ENCODE measurements at places on chromosomes 13 and 19.
A peak's percentile ranks its signal among the peaks of the same experiment; 100 is the strongest.

DNA sequence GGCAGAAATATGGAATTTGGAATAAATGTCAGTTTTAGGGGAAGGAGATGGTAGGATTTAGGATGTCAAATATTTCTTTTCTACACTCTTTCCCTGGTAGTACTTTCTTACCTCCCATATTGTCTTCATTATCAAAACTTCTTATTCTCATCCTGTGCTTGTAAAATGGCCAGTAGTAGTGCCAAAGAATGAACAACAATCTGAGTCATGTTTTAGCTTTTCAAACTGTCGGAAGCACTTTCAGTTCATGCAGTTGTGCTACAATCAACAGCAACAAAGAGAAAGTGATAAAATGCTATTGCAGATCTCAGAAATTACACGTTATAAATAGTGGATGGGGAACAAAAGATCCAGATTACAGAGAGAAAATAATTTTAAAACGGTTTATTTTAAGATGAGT, 193.7 kb upstream of the RXFP2 start:
- DNase-seq, result no peak

DNA sequence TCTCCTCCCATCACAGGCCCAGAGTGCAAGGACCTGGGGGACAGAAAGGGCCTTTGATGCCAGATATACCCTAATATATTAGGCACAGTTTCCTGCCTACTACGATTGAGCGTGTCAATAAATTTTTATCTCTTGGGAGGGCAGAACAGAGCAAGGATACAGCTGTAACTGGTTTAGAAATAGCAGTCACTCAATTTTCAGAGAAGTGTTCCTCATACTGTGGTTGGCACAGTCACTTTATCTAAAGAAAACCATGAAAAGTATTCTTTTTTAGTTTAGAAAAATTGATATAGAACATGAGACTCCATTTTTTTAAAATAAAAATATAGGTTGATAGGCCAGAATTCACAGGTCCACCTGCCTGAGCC, 460 bp upstream of the ZNF155 start:
- DNase-seq, result no peak

GRCh38 chr13:21925720-21926119, 254.8 kb downstream of the FGF9 start:
- no peak for DNase-seq

DNA sequence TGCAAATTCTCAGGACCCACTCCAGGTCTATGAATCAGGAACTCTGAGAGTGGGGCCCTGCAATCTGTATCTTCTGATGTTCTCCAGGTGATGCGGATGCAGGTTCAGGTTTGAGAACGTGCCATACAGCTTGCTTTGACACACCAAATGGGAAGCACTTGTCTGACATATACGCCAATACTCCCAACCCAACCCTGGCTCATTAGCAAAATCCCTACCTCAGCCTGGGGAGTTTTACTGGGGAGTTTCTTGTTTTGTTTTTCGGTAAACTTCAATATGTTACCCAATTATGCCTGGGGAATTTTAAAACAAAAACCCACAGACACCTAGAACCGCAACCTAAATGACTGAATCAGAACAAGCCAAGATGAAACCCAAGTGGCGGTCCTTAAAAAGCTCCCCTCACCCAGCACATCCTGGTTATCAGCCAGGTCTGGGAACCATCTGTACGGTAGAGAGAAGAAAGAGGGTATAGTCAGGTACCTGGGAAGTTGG, 41.2 kb downstream of the ABCC4 start:
- no peak for DNase-seq

- no peak for DNase-seq
Observed at GRCh38 chr19:50206191-50206590, 2.8 kb downstream of the MYH14 start.

DNA sequence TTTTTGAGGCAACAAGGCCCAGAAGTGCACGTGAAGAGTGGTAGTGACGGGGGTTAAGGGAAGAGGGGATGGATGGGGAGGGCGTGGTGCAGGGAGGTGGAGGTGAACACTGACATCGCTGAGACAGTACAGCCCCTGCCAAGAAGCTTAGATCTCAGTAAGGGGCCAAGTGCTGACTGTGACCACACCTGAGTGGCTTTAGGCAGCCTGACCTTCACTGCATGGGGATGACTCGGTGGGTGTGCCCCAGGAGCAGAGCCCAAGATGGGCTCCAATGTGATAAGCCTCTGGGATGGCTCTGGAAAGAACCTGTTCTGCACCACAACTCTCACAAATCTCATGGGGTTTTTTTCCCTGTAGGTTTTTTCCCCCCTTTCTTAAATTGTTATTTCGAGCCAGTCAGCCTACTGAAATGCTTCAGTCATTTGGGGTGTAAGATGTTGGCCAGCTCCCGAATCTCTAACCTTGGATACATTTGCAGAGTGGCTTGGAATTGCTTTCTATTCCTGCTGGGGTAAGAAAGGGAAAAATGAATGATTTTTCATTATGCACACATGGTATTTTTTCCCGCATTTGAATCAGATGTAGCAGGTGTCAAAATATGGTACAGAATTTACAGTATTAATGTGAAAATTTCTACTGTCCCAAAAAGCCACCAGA, 165.0 kb downstream of the TM9SF2 start:
- DNase-seq, result no peak

DNA sequence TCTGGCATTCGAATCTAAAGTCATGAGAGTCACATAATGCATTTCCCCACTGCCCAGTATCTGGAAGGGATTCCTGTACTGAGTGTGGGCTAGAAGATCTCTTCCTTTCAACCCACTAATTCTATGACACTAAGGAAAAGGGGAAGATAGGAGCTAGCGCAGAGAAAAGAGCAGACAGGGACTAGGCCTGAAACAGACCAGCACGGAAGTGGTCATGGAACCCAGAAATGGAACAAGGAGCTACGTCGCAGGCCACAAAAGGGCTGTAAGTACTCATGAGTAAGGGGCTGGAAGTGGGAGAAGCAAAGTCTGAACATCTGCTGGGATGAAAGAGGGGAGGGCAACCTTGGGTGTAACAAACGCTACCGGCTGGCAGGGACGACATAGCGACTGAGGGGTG, 8.6 kb downstream of the ABCC4 start:
- DNase-seq, result no peak

- DNase-seq, result no peak
Observed at GRCh38 chr19:48296963-48297734, 27.3 kb downstream of the ZNF114 start.

DNA sequence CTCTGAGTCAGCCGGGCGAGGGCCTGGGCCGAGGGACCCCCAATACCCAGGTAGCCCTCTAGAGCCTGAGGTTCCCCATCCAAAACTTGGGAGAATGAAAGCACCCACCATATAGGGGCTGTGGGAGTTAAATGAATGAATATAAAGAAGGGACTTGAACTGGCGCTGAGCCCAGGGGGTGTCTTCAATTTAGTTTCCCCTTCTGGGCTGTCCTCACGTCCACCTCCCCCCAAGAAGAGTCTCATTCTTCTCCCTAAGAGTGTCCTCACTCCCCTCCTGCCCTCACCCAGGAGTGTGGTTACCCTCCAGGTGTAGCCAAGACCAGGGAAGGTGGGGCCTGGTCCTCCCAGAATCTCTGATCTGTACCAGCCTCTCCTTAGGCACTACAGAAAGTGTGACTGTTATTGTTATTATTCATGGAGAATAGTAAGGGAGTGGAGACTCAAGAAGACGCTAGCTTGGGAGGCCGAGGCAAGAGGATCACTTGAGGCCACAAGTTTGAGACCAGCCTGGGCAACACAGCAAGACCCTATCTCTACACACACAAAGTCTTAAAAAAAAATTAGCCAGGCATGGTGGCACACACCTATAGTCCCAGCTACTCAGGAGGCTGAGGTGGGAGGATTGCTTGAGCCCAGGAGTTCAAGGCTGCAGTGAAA, 2.7 kb downstream of the CD79A start:
- no peak for DNase-seq

GRCh38 chr19:57088133-57088532, 31.7 kb upstream of the USP29 start:
- no peak for DNase-seq

DNA sequence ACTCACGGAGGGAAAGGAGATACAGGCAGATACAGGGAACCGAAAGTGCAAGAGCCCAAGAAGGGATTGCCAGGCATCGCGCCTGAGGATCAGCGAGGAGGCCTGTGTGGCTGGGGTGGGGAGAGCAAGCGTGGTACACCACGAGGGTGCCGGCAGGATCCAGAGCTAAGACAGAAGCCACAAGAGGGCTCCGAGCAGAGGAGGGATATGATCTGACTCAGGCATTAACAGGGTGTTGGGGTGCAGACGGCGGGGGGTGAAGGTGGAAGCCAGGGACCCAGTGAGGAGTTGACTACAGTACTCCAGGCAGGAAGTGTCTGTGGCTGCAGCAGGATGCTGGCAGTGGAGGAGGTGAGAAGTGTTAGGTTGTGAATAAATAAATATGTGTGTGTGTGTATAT, 5.4 kb upstream of the PPP1R37 start:
- DNase-seq, result peak; percentile 79

GRCh38 chr13:42039457-42039945, 8.9 kb upstream of the DGKH start:
- DNase-seq, result no peak

DNA sequence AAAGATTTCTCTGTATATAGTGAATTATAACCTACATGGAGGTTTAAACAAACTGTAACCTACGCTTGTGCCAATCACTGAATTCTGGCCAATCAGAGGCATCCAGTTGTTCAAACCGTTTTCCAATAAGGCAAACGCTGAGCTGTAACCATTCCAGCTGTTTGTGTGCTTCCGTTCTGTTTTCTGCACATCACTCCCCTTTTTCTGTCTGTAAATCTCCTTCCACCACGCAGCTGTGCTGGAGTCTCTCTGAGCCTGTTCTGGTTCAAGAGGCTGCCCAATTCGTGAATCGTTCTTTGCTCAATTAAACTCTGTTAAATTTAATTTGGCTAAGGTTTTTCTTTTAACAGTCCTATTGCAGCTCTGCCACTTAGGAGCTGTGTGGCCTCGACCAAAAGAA, 552.5 kb downstream of the FGF9 start:
- DNase-seq, result no peak

DNA sequence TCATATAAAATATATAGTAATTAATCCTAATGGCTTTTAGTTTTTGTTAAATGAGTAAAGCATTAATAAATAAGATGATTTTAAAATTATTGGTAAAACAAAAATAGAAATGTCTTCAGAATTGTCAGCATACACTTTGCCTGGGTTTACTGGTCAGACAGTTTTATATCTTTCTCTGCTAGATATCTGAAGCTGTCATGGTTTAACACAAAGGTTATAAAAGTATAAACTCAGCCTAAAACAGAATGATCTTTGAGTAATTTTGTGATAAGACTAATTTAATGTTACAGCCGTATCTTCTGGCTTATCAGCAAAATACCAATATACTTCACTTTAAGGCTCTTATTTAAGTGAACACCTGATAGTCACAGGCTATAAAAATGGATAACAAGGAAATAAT, 17.8 kb upstream of the NAA16 start:
- DNase-seq, result no peak

DNA sequence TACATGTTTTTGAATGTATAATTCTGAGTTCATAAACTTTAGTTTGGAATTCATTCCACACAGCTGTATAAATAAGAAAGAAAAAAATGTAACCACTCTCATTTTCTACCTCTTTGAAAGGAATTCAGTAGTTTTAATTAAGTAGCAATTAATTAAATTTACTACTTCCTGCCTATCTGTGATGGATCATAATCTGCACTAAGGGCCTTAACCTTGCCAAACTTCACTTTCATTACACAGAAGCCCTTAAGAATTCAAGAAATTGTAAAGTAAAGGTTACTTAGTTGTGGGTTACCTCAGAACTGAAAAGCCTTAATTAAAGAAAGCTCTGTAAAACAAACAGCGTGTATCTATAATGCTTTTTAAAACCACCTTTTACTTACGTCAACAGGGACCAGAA, 111.9 kb upstream of the FBXL3 start:
- DNase-seq, result no peak

- peak; percentile 15 for DNase-seq
Observed at GRCh38 chr13:99980824-99981734, 505 bp upstream of the ZIC2 start.

GRCh38 chr19:6876748-6877147, 10.6 kb upstream of the ADGRE1 start:
- DNase-seq, result no peak

DNA sequence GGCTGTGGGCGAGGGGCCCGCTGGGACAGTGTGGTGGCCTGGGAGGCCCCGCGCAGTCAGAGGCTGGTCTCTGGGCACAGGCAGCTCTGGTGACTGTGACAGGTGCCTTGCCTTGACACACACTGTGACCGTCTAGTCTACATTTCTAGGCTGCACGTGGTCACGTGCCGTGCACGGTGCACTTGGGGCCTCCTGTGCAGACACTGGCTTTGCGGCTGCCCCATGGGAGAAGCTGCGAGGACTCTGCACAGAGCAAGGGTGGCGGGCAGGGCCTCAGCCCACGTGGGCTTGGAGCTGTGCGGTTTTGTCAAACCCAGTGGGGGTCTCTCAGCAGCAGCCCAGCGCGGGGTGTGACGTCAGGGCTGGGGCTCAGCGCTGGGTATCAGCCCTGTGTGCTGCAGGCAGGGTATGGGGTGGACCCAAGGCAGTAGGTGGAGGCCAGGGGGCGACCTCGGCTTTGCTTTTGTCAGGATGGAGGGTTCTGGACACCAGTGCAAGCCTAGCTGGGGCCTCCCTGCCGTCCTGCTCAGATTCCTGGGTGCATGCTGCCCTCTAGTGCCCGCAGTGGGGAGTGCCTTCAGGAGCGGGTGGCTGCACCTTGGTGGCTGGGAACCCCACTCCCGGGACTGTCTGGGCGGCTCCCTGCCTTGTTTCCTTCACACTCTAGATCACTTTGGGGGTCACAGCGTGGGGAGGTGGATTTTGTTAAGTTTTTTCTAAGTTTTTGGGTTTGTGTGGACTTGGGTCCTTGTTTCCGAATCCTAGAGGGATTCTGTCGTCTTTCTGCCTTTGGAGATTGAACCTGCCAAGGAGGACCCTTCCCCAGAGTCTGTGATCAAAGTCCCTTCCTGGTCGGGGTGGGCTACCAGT, 62.6 kb downstream of the KDM4B start:
- DNase-seq, result peak; percentile 83

DNA sequence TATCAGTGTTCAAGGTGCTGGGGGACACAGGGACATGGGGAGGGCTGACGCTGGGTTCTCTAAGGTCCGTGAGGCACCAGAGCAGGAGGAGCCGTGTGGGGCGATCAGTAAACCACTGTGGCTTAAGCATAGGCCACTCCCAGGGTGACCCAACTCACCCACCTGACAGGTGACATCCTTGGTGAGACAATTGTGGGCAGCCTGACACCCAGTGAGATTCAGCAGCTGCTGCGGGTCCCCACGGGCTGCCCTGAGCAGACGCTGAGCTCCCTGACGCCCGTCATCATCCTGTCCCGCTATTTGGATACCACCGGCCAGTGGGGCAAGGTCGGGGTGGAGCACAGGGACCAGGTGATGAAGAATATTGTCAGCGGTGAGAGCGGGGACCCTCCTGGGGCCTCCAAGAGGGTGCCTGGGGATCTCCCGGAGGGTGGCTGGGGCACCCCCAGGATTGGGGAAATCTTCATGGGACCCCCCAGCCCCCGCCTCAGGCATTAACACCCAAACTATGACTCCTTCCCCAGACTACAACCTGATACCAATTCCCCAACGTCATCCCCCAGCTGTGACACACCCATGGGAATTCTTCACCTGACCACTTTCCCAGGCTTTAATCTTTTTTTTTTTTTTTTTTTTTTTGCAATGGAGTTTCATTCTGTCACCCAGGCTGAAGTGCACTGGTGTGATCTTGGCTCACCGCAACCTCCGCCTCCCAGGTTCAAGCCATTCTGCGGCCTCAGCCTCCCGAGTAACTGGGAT, 33.3 kb upstream of the SHFL start:
- no peak for DNase-seq
